ENCODE measurements at places on chromosomes 12 and 14.

DNA sequence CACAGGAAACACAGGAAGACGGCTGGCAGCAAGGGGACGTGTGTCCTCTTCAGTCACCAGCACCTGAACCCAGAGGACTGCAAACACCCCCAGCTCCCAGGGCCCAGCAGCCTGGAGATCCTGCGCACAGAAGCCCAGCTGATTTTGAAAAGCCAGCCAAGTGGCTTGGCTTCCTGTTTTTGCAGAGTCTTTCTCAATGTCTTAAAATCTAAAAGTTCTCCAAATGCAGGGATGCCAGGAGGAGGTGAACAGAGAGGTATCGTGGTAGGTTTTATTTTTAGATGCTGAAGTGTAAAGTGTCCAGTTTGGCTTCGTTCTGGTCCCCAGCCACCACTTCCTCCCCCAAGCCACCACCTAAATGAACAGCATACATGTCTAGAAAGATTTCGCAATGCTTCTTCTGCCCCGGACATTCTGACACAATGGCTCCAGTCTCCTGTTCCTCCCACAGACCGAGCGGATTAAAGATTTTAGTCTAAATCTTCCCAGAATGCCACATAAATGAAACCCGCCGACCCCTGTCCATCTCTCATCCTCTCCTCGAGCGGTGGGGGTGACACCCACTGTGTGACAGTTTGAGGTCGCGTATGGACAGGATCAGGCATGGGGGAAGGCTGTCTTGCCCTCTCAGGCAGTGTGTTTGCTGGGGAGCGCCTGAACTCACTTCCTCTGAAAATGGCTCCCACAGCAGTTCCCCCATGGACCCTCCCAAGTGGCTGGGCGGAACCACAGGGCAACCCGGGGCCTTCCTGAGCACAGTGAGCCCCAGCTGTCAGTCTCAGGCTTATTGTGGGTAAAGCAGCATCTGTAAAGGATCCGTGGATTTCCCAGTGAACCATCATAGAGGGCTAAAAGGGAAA, 41.6 kb downstream of the ITPK1 start:
- no peak for DNase-seq

GRCh38 chr12:14952299-14952921, 9.0 kb downstream of the ARHGDIB start:
- DNase-seq: no peak

DNA sequence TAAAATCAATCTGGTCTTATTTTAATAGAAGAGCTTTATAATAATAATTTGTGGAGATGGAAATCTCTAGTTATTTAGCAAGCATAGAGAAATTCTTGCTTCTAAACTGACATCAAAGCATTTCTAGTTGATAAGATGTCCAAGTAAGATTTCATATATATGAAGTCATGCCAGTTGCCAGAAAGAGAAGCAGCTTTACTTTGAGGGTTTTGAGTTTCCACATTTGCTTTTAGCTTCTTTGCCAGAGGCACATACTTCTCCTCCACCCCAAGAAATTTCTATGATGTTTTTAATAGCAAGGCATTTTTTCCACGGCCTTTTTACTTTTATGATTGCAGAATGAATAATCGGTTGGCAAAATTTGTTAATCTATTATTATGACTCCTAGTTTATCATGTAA, 24.2 kb upstream of the YAF2 start:
- DNase-seq: no peak

DNA sequence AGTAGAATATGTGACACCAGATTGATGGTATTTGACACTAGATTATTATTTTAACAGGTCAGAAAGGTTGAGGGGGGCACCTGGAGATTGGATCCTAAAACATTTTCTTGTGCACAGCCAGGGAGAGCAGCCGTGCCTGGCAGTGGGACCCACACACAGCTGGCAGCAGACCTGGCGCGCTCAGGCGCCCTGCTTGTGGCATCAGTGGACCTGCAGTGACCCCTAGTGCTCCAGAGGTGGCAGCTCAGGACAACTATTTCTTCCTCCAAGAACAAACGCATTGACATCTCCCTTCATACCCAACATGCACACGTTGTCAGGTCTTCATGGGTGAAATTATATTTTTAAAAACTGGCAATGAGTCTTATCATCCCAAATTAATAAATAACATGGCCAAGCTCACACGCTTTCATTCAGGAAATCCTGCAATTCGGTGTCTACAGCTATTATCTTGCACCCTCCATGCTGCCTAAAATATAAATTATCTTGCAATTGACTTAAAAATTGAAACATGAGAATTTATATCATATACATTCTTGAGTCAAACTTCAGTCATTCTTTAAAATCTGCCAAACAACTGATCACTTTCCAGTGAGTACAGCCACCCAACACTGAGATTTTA, 7.7 kb upstream of the TMEM132D start:
- DNase-seq: no peak

GRCh38 chr14:101129521-101130167, 226.1 kb upstream of the RTL1 start:
- DNase-seq: no peak

DNA sequence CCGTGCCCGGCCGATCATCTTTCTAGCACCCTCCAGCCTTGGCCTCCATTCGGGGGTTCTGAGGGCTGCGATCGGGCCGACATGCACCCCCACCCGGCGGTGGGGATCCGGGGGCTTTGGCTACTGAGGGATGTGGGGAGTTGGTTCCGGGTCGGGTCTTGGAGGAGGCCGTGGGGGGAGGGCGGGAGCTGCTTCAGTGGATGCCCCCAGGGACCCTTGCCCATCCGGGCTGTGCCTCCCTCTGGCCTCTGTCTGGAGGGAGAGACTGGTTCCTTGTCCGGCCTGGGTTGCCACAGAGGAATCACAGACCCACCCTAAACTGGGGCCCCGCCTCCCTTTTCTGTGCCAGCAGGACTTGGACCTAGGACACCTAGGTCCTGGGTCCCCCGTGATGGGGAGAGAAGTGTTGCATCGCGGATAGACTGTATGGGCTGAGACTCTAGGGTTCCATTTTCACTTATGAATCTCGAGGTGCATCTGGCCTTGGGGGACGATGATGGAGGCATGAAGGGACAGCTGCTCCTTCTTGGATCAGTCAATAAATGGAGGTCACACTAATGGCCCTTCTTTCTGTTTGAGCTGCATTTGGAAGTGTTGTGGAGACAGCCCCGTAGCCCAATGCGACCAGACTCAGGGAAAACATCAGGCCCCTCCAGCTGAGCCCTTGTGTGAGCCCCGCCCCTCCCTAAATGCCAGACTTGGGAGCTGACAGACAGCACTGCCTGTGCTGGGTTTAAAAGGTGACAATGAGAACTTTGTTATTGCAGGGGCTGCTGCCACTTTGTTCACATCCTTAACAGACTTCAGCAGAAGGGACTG, 577 bp downstream of the DTX3 start:
- no peak for DNase-seq

GRCh38 chr14:51310505-51310944, 70.5 kb downstream of the TMX1 start:
- DNase-seq: no peak

GRCh38 chr12:12859690-12860089, 31.7 kb upstream of the GPRC5A start:
- DNase-seq: no peak

DNA sequence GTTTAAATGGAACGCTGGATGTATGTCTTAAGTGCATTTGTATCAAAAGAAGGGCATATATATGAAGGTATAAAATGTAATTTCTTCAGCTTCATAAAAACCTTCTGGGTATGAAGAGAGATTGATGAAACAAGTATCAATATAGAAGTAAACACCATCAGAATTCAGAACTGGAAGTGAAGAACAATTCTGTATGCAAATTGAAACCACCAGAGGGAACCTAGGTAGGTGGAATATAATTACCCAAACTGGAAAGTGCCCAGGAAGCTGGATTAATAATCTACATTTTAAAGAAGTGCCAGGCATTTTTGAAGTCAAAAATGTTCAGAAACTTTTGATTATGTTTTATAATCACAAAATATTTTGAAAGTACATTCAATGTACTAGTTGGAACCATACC, 336.2 kb upstream of the GARIN6 start:
- no peak for DNase-seq

DNA sequence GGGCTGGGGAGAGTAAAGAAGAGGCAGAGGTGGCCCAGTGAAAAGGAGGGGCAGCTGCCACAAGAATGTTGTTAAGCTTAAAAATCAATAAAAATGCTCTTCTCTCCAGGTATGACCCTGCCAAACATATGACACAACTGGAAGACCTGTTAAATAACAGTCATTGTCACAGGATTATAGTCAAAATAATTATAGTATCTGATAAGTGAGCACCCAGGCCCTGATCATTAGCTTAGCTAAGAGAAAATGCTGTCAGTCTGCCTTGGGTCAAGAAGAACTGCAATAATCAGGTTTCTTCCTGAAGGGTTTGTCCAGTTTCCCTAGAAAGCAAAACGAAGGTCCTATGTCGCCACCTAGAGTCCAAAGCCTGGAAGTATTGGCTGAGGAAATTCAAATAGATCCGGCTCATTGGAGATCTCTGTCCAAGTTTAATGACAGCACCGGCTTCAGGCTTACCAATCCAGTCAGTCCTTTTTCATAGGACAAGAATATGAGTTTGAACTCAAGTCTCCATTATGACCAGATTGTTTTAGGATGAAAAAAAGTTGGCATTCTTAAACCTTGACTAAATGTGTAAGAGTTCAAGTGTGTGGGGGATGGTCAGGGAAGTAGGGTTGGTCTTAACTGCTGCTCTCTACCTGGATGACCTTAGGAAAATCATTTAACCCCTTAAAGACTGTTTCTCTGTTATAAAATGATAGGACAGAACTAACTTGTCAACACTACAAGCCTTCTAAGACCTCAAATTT, 22.5 kb upstream of the NKX2-8 start:
- no peak for DNase-seq

- DNase-seq: no peak
Measured at GRCh38 chr14:86646696-86647690, 1117.0 kb downstream of the FLRT2 start.

DNA sequence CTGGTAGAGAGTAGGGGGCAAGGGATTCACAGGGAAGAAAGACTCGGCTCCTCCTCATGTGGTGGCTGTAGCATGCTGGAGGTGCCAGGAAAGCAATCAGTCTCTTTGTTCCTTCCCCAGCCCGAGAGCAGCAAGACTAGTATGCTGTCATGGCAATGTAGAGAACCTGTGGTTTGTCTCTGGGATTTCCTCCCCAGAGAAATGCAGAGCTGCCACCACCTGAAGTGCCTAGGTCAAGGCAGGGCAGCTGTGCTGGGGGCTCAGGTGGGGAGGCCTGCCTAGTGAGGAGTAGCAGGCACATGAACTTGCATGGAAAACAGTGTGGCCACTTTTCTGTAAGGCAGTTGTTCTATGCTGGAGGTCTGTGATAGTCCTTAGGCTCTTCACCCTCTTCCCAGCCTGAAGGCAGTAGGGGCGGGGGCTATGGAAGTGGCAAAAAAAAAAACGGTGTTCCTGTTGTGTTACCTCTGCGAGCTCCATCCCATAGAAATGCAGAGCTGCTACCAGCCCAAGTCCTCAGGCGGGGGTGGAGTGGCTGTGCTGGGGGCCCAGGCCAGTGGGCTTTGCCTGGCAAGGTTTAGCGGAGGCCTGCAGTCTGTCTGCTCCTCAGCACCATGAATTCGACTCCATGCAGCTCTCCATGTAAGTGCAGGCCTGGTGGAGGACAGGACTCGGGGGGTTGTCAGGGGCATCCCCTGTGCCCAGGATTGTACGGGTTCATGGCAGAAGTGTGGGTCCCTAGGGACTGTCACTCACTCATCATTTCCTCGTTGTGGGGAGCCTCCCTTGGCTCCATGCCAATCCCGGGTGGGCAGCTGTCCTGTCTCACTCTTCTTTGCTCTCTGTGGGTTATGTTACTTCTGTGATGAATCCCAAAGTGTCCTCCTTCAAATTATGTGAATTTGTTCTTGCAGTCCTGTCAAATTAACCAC, 4.1 kb upstream of the CLEC4D start:
- DNase-seq: no peak

- DNase-seq: no peak
Measured at GRCh38 chr12:118164798-118165486, 29.0 kb downstream of the PEBP1 start.

- DNase-seq: no peak
Measured at GRCh38 chr14:54047645-54048308, 91.2 kb upstream of the BMP4 start.

- DNase-seq: no peak
Measured at GRCh38 chr14:70188322-70188658, 461 bp downstream of the SLC8A3 start.

DNA sequence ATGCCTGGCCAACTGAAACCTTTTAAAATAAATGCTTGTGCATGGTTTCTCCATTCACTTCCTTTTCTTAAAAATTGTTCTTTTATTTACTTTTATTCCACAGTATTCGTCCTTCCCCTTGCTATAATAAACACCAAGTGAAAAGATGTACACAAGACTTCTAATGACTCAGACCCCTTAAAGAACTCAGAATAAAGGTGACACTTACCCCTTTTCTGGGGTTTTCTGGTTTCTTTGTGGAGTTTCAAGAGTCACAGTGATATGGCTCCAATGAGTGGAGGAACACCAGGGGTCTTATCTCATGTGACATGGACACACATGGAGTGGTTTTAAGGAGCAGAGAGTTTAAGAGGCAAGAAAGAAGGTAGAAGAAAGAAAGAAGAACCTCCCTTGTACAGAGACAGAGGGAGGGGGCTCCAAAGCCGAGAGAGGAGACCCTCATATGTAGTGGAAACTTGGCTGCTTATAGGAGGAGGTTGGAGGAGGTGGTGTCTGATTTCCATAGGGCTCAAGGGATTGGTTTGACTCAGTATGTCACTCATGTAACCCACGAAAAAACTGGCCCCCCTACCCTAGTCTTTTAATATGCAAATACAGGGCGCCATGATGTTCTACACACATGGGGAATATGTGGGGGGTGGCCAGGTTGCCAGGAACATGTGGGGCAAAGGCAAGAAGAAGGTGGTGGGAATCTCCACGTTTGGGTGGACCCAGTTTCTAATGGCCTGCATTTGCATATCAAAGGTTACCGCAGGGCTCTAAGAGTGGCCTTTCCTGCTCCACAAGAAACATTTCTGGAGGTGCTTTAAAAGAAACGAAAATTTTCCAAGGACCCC, 22.1 kb upstream of the CD69 start:
- DNase-seq: no peak

DNA sequence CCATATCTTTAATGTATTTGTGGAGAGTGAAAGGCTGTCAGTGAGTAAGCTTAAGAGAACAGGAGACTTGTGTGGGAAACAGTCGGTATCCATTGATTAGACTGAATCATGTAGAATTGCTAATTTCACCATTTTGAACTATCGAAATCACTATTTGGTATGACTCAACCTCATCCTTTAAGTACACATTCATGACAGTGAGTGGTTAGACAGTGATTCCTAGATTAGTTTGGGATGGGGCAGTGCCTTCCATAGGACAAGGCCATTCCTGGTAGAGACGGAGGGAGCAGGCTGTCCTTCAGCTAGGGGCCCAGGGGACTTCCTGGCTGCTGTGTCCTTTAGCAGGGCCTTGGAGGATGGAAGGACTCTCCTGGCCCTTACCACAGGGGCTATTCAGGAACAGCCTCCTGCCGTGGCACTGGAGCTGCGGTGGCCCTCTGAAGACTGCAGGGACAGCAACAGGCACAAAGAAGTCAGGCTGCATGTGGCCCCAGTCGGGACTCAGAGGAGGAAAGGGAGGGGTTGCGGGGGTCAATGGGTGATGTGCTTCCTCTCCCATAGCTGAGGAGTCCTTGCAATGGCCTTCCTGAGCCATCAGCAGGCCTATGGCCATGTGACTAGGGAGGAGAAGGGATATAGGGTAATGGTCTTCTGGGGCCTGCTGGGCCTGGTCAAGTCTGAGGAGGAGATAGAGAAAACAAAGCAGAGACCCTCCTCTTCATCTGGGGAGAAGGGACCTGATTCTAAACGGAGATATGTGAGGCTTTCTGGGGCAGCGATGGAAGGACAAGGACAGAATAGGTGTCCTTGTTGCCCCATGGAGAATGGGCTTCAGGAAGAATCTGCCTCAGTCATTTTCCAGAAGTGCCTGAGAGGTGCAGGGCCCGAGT, 11.2 kb downstream of the SERPINA1 start:
- DNase-seq: no peak
